SW480 (cell line): ENCODE measurements at places on chromosomes 2 and 18.

- DNase-seq = no peak
Observed at GRCh38 chr2:104504331-104505073, 349.4 kb upstream of the POU3F3 start.

DNA sequence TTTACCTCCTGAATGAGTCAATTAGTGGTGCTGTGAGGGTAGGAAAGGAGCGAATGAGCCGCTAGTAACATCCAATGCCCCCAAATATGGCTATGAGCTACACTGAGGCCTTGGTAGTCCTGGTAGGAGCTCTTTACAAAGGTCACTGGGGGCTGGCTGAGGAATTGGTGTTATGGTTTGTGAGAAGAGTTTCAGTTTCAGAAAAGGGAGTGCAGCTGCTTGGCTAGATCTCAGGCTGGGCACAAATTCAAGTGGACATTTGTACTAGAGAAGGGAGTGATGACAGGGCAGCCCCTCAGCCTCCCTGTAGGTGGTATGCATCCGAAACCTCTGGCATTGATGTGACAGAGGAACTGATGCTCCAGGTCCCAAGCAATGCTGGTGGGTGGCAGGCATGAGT, 13.9 kb upstream of the PAIP2B start:
- no peak for DNase-seq

DNA sequence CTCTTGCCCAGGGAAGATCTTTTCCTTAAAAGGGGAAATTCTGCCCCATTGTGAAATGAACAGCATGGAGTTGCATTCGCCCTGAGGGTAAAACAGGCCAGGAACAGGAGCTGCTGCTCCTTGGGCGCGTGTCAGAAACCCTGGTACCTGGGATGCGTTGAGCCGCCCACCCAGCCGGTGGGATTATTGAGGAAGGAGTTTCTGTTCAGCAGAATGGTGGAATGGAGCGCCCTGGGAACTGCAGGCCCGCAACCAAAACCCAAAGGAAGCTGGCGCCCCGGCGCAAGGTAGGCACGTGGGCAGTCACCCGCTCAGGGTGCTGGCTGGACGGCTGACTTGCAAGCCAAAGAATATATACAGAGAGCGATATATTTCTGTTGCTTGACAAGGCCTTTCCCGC, 73.5 kb downstream of the MTCL1 start:
- no peak for DNase-seq

DNA sequence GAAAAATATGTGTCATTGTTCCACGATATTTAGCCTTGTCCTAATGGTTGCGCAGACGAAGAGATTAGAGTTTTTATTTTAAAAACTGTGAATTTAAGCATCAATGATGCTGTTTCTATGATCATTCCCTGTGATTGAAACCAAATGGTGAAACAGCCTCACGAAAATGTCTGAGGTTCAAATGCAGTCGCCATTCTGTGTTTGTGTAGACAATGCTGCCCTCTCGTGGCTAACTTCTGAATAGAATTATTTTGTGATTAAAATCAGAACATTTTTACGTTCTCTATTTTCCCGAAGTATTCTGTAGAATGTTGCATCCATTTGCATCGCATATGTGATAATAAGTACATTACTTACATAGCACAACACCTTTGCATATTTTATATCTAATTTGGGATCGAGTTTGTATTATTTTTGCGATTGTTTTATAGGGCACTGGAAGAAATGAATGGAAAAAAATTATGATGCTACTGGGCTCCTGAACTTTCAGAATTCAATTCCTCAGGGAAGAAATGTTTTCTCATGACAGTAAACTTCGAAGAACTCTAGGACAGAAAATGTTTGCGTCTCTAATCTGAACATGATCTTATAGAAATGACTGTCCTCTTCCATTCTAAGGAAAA, 54.8 kb upstream of the CREB1 start:
- peak; percentile 38 for DNase-seq
